Panc1 (cell line): ENCODE measurements at places on chromosomes 6 and 20. TPM values are rescaled to one million over a fixed set of nuclear protein-coding genes. Genes with fewer than 3 reads are reported as not detected.

GRCh38 chr6:36320475-36320874 lies 16.2 kb downstream of the BNIP5 start:
- no peak overlapping the region for H3K27ac ChIP-seq
- no peaks in the 10 kb centered on the region for H3K36me3 ChIP-seq
- H3K4me3 ChIP-seq: no peak overlapping the region
- H3K4me1 ChIP-seq: no peaks in the 10 kb centered on the region

DNA sequence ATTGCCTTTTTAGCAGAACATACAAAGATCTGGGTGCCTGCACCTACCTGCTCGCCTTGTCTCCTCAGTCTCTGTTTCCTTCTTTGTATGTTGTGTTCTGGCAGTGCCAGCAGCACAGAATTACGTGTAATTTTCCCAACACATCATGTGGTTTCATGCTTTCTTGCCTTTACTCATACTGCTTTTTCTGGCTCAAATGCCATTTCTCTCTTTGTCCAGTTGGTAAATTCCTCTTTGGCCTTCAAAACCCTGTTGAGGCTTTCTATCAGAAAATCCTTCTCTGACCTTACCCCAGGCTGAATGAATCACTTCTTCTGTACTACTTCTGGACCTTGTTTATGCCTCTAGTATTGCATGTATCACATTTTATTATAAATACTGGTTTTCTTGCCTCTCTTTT lies 31.8 kb downstream of the L3MBTL3 start:
- DNase-seq: no peak
- H3K4me1 ChIP-seq: no peaks in the 10 kb centered on the region
- H3K4me3 ChIP-seq: no peak overlapping the region
- H3K36me3 ChIP-seq: no peaks in the 10 kb centered on the region

- no peak overlapping the region for H3K27ac ChIP-seq
- no peak for DNase-seq
- H3K4me3 ChIP-seq: no peak overlapping the region
- H3K36me3 ChIP-seq: no peaks in the 10 kb centered on the region
- H3K4me1 ChIP-seq: no peaks in the 10 kb centered on the region
Observed at GRCh38 chr6:83313882-83314281, 117.0 kb downstream of the ME1 start.

UBR2 gene
- total RNA-seq: 19.1 TPM

BPIFA1 gene
- not detected for total RNA-seq

NKX2-4 gene
- total RNA-seq: not detected

GRCh38 chr6:151285122-151285521 lies 45.4 kb downstream of the AKAP12 start:
- no peak overlapping the region for H3K27ac ChIP-seq
- H3K36me3 ChIP-seq: no peaks in the 10 kb centered on the region
- DNase-seq: no peak
- no peak overlapping the region for H3K4me3 ChIP-seq
- H3K27me3 ChIP-seq: no peaks in the 10 kb centered on the region

DNA sequence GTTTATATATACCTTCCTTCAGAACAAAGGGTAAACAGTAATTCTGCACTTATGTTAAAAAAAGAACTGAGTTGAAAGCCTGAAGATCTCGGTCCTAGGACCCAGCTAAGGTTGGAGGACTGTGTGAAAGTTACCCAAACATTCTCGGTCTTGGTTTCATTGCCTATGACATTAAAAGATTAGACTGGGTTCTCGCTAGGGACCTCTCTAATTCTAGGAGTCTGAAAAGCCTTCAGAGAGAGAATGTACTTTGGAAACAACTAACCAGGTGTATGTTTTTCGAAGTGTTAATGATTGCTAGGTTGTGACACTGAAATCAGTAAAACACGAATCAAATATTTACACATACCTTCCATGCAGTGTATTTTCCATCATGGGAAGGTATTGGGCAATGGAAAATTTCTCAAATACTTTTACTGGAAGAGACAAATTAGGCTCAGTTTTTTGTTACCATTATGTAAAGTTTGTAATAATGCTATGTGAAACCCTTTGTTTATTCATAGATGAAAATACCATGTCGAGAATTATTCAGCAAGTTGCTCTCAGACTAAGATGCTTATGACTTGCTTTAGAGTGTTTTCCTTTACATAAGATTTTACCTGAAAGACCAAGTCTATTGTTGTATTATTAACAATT lies 113.7 kb upstream of the LOC128125822 start:
- no peaks in the 10 kb centered on the region for H3K4me1 ChIP-seq
- DNase-seq: no peak
- no peak overlapping the region for H3K27ac ChIP-seq
- H3K36me3 ChIP-seq: no peaks in the 10 kb centered on the region

FAXC gene
- total RNA-seq: 9.0 TPM

XRN2 gene
- total RNA-seq: 77.7 TPM

DNA sequence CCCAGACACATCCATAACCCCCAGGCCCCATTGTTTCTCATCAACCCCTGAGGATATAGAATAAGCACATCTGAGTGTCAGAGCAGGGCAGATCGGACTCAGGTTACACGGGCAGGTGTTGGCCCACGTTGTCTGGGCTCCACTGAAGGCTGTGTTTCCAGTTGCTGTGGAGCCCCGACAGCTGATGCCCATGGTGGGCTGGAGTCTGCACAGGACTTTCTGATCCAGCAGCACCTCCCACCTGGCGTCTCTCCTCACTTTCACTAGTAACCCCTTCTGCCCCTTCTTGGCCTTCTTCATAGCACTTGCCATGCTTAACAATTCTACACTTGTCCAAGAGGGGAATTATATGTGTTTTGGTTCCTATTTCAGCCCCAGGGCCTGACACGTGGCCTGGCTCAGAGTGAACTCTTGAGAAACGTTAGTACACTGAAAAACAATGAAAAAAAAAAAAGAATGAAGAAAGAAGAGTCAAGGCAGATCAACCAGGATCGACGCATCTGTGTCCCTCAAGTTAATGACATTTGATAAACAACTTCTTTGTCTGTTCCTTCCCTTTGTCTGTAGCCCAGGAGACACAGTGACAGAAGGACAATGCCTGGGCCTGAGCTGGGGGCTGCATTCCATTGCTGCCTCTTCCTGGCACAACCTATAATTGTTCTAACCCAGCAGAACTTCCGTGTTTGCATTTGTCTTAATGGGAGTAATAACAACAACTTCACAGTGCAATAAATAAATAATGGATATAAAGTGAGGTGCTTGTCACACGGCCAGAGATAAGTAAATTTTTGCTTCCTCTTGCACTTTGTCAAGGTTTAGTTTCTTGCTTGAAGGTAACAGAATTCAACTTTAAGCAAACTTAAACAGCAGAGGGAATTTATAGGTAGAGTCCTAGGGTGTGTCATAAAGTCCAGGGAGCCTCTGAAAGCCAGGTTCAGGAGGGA lies 224.2 kb upstream of the SSTR4 start:
- no peak overlapping the region for H3K27ac ChIP-seq
- no peaks in the 10 kb centered on the region for H3K4me1 ChIP-seq
- H3K36me3 ChIP-seq: no peaks in the 10 kb centered on the region
- no peak overlapping the region for H3K4me3 ChIP-seq
- no peak for DNase-seq
- H3K27me3 ChIP-seq: no peaks in the 10 kb centered on the region

- no peaks in the 10 kb centered on the region for H3K36me3 ChIP-seq
- no peaks in the 10 kb centered on the region for H3K4me1 ChIP-seq
- no peak overlapping the region for H3K27ac ChIP-seq
- no peak for DNase-seq
- no peaks in the 10 kb centered on the region; the same call in 1 of the 2 replicates for H3K27me3 ChIP-seq
- H3K4me3 ChIP-seq: no peak overlapping the region
Observed at GRCh38 chr20:64223526-64224067, 32.0 kb upstream of the PCMTD2 start.

FAM162B gene
- not detected for total RNA-seq

REM1 gene
- not detected for total RNA-seq

HLA-DQB2 gene
- total RNA-seq: not detected

TULP1 gene
- not detected for total RNA-seq

- H3K36me3 ChIP-seq: no peaks in the 10 kb centered on the region
- H3K4me1 ChIP-seq: no peaks in the 10 kb centered on the region
- DNase-seq: no peak
- no peak overlapping the region for H3K4me3 ChIP-seq
- no peak overlapping the region for H3K27ac ChIP-seq
Observed at GRCh38 chr6:56350628-56351260, 103.4 kb upstream of the COL21A1 start.

DNA sequence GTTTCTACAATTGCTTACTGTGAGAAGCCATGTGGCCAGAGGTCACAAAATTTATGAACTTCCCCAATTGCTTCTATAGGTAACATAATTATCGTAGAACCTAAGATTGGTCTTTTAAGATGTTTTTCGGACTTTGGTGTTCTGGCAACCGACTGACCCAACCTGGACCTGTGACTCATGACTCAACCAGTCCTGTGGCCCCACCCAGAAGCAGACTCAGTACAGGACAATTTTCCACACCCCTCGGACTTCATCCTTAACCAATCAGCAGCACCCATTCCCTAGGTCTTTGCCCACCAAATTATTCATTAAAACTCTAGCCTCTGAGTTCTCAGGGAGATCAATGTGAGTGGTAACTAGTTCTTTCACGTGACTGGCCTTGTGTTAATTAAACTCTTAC lies 26.4 kb upstream of the AKAP12 start:
- peaks cover 9% of the 10 kb centered on the region; the same call in 1 of the 2 replicates for H3K4me1 ChIP-seq
- no peak for DNase-seq
- H3K4me3 ChIP-seq: no peak overlapping the region
- H3K27me3 ChIP-seq: no peaks in the 10 kb centered on the region

LTB gene
- 3.7 TPM for total RNA-seq

DNA sequence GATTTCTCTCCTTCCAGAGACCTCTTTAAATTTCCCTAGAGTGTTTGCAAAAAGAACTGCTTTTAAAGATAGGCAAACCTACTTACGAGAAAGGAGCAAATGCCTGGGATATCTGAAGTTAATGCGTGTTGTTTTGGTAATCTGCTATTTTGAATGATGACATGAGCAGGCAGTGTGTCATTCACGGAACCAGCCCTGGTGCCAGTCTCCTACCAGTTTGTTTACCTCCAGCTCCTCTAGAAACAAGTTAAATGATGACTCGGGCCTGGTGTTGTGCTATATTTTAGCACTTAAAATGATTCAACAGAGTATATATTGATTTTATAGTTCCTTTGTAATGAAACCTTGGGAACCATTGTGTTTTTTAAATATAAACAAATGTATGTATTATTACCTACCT lies 41.1 kb upstream of the MAP3K4 start:
- no peaks in the 10 kb centered on the region; the same call in 1 of the 2 replicates for H3K4me1 ChIP-seq
- no peak overlapping the region for H3K4me3 ChIP-seq
- H3K27me3 ChIP-seq: no peaks in the 10 kb centered on the region
- peak; percentile 30 for DNase-seq
- H3K27ac ChIP-seq: no peak overlapping the region

MAP3K4 gene
- 49.3 TPM for total RNA-seq

DNA sequence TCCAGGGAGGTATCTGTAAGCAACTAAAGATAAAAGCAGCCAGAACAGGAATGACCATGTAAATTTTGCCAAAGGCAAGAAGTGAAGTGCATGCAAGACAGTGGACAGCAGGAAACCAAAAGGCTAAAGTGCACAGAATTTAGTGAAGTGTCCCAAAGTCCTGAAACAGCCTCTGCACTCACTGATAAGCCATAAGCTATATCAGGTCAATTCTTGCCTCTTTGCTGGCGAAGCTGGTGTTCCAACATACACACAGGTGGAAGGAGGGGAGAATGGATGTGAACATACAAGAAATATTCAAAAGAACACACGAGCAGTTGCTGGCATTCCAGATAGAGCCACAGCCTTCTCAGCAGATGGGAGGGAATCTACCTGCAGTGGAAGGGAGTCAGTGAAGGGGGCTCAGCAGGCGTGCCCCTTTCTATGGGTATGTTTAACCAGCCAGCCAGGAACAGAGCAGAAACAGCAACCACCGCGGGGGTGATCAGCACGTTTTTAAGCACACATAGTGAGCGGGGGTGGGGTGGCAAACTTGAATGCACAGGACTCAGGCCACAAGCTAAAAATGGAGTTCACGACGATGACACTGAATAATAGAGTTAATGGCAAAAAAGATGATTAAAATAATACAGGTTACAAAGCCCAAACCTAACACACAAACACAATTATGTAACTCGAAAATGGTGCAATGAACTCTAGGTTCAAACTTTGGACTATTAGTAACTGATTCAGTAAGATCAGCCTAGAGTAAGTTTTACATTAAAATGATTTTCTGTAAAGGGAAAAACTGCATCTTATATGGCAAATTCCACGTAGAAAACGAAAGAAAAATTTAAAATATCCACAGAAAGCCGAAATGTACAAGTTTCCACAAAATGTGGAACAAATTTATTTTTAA lies 1.2 kb downstream of the ECI2 start:
- peak overlapping the region; percentile 86 for H3K4me3 ChIP-seq
- H3K27ac ChIP-seq: peak overlapping the region; percentile 85
- no peaks in the 10 kb centered on the region for H3K27me3 ChIP-seq
- no peaks in the 10 kb centered on the region; the same call in 1 of the 2 replicates for H3K36me3 ChIP-seq
- DNase-seq: no peak
- H3K4me1 ChIP-seq: peaks cover 6% of the 10 kb centered on the region; the same call in 1 of the 2 replicates

DNA sequence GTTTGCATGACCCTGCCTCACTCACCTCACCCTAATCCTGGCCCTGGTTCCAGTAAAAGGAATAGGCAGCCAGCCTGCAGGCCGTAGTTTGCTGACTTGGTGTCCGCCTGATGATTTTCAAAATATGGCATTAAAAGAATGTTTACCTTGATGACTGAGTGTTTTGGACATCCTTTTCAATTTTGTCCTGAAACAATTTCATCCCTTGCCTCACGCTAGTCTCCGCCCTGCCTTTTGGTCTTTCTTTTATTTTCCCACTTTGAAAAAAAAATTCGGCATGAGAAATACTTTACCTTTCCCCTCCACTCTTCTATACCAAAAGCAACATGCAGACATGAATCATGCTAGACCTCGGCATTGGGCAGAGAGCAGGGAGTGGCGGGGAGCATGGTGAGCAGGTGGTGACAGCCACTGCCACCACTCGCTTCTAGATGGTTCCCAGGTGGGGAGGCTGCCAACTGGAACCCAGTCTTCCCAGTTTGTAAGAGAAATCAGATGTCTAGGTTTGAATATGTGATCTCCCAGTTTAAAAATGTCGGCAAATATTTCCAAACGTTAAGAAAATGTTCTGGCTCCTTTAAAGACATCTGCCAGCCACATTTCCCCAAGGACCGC lies 9.4 kb downstream of the CD40 start:
- peaks cover 4% of the 10 kb centered on the region; the same call in 1 of the 2 replicates for H3K4me1 ChIP-seq
- no peak for DNase-seq
- no peak overlapping the region for H3K4me3 ChIP-seq
- H3K27me3 ChIP-seq: peaks cover 6% of the 10 kb centered on the region; the same call in 1 of the 2 replicates
- H3K27ac ChIP-seq: no peak overlapping the region
